T-helper 2 cell treated with Interferon-gamma antibody and Interleukin-4, amounts not matched to agents 5 μg/mL and 100 μg/mL, for 36 hours (primary cell): ENCODE measurements at places on chromosomes 5 and 9.

- no peaks in the 10 kb centered on the region for H3K27me3 ChIP-seq
- H3K4me1 ChIP-seq = no peaks in the 10 kb centered on the region
- DNase-seq = no peak
- no peak overlapping the region for H3K27ac ChIP-seq
- H3K36me3 ChIP-seq = no peaks in the 10 kb centered on the region
- H3K4me3 ChIP-seq = no peak overlapping the region
These were observed 121.4 kb downstream of the KCTD16 start for GRCh38 chr5:144292029-144292428.

- peaks cover 13% of the 10 kb centered on the region for H3K27me3 ChIP-seq
- no peak overlapping the region for H3K27ac ChIP-seq
- H3K36me3 ChIP-seq = no peaks in the 10 kb centered on the region
- H3K4me1 ChIP-seq = no peaks in the 10 kb centered on the region
- DNase-seq = no peak
These were observed 18.2 kb downstream of the ASS1 start for GRCh38 chr9:130462685-130463540.

DNA sequence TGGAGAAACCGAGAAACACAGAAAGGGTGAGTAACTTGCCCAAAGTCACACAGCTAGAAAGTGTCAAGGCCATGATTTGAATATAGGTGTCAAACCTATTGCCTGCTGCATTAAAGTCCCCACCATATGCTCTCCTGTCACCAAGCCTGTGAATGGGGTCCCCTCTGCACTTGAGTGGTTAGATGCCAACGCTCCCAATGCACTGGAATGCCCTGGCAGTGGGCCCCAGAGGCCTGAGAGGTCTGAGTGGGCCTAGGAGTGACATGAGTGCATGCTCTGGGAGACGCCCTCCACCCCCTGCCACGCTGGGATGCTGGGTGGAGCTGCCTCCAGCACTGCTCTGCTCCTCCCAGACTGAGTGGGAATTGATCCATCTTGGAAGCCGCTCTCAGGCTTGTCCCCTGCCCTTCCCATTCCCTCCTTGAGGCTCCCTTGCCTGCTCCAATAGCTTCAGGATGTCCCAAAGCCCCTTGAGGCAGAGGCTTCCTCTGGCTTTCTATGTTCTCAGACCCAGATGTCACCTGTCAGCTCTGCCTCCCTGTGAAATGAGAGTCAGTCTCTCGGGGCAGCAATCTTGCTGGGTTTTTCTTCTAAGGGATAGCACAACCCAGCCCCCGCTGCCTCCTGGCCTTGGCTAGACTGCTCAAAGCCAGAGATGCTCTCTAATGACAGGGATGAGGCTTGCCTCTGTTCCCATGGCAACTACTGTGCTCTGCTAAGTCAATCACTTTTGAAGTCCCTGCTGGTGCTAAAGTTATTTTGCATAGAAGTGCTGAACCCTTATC, 6.6 kb upstream of the ARSI start:
- H3K36me3 ChIP-seq = no peaks in the 10 kb centered on the region
- H3K27ac ChIP-seq = no peak overlapping the region
- no peak for DNase-seq
- no peaks in the 10 kb centered on the region for H3K4me1 ChIP-seq
- H3K4me3 ChIP-seq = no peak overlapping the region

DNA sequence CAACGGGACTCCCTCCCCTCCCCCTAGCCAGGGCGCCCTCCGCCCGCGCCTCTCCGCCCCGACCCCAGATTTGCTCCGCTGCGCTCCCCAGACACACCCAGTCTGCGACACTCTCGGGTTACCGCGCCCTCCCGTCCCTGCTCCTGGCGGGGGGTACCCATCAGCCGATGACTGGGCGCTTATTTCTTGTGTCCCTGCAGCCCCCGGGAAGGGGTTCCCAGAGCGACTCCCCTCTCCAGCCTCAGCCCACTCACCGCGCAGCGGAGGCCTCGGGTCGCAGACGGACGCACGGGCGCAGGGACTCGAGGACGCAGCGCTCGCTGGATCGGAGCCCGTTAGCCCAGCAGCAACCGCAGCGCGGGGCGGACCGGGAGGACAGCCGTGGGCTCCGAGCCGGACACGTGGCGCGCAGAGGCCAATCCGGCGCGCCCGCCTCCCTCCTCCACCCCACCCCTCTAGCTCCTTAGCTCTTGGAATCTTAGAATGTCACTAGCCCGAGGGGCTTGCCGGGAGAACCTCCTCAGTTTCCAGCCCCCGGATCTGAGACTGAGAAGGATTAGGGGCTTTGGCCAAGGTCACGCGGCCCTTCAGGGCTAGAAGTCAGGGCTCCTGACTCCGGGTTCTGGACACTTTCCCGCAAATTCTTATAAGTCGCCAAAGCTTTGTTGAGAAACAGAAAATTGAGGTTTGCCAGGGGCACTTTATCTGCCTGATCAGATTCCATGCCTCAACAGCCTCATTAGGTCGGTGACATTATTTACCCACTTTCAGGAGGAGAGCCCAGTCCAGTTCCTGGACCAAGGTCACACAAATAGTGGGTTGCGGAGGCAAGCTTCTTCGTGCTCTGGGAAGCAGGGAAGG, at the start of gene ANXA6:
ANXA6 (minus strand) TSS at position 354 of the 861 bp plus-strand sequence. CDS start 9,878 bp downstream, outside the sequence.
- peak; percentile 71 for DNase-seq
- peaks cover 39% of the 10 kb centered on the region for H3K36me3 ChIP-seq
- peak within 1 kb of the TSS; percentile 92 for H3K27ac ChIP-seq

DNA sequence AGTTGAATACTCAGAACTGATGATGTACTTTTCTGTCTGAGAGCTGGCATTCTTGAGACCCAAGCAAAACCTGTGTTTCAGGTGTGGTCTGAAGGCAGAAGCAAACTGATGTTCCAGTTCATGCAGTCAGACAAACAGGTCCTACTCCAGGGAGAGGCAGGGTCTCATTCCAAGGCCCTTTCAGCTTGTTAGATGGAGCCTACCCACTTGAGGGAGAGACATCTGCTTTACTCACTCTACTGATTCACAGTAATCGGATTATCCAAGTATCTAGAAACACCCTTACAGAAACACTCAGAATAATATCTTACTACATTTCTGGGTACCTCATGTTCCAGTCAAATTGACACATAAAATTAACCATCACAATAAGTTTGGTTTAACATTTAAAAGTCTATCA, 207.8 kb downstream of the KDM4C start:
- H3K27me3 ChIP-seq = no peaks in the 10 kb centered on the region
- no peak overlapping the region for H3K4me3 ChIP-seq
- no peak for DNase-seq
- H3K27ac ChIP-seq = no peak overlapping the region

GRCh38 chr5:152397581-152397980, 7.5 kb downstream of the NMUR2 start:
- H3K27ac ChIP-seq = no peak overlapping the region
- no peak for DNase-seq
- no peaks in the 10 kb centered on the region for H3K36me3 ChIP-seq

GRCh38 chr5:126801992-126802294, 25.0 kb downstream of the LMNB1 start:
- no peak for DNase-seq
- H3K4me3 ChIP-seq = no peak overlapping the region
- H3K4me1 ChIP-seq = peaks cover 41% of the 10 kb centered on the region
- no peaks in the 10 kb centered on the region for H3K27me3 ChIP-seq

DNA sequence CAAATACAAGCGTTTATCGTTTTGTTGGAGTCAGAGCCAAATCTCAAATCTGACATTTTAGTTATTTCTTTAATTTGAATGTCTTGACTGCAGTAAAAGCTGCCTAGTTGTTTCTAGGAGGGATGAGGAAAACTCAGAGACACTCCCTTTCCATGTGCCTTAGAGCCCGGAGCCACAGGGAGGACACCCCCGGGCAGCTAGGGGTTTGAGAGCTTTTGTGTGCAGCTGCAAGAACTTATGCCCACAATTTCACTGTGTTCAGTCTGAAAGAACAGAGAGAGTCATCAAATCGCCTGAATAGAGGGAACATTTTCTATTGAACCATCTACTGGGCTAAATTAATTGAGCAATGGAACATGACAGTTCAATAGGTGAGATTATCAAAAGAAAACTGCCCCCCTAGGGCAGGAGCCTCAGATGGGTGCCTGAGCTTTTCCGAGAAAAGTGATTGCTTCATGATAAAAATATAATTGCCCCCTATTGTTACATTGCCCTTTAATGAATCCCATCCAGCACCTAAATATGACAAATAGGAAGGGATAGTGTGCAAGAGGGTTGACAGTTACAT, 709.3 kb upstream of the RGMB start:
- no peak for DNase-seq
- H3K4me1 ChIP-seq = no peaks in the 10 kb centered on the region

GRCh38 chr9:19720377-19720776, 68.5 kb downstream of the SLC24A2 start:
- no peak for DNase-seq
- no peaks in the 10 kb centered on the region for H3K4me1 ChIP-seq
- peaks cover 5% of the 10 kb centered on the region for H3K27me3 ChIP-seq

- H3K27me3 ChIP-seq = peaks cover 53% of the 10 kb centered on the region
- DNase-seq = no peak
- no peaks in the 10 kb centered on the region for H3K36me3 ChIP-seq
These were observed 363 bp upstream of the MAMDC2 start for GRCh38 chr9:70043285-70043684.

- H3K36me3 ChIP-seq = no peaks in the 10 kb centered on the region
- H3K4me1 ChIP-seq = no peaks in the 10 kb centered on the region
- no peaks in the 10 kb centered on the region for H3K27me3 ChIP-seq
- DNase-seq = no peak
- H3K4me3 ChIP-seq = no peak overlapping the region
These were observed 134.4 kb downstream of the TMEM38B start for GRCh38 chr9:105828596-105829213.

DNA sequence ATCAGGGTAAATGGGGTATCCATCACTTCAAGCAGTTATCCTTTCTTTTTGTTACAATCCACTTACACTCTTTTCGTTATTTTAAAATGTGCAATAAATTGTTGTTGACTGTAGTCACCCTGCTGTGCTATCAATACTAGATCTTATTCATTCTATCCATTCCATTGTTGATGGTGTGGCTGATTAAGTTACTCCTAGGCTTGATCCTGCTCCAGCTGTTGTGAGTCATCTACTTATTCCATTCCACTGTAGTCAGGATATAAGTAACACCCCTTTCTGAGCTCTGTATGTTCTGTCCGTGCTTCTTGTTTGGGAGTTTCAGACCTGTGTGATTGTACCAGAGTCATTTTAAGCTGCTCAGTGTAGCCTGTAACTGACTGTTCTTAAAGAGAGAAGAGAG, 122.5 kb upstream of the RUSC2 start:
- no peaks in the 10 kb centered on the region for H3K4me1 ChIP-seq
- H3K27ac ChIP-seq = no peak overlapping the region
- H3K27me3 ChIP-seq = no peaks in the 10 kb centered on the region
- H3K36me3 ChIP-seq = no peaks in the 10 kb centered on the region
- DNase-seq = no peak
